ENCODE measurements at places on chromosomes 1 and 21.

GRCh38 chr1:228515200-228515834, 28.1 kb downstream of the RNF187 start:
- no peak for DNase-seq

DNA sequence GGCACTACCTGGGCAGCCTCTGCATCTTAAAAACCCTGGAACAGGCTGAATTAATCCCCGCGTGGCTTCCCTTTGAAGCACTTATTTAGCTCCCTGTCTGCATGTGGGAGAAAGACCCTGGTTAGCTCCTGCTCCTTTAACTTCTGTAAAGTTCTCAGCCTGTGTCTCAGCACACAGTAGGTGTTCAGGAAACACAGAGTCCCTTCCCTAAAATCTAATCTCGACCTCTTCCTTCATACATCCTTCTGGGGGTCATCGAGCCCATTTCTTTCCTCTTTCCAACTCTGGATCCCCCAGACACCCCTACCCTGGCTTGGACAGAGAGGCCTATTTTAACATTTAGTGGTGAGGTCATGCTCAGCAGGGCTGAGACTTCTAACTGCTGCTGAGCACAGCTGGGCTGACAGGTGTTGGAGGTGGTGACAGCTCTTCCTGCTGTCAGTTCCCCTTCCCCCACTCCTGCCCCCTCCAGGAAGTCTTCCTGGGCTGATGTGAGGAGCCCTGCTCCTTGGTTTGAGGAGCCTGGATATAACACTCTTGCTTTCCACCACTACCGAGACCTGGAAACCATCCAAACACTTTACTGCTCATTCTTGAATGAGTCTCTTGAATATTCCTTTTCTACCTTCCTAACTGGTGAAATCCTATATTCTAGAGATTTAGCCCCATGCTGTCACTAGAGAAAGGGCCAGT, 5.3 kb downstream of the E2F2 start:
- no peak for DNase-seq

DNA sequence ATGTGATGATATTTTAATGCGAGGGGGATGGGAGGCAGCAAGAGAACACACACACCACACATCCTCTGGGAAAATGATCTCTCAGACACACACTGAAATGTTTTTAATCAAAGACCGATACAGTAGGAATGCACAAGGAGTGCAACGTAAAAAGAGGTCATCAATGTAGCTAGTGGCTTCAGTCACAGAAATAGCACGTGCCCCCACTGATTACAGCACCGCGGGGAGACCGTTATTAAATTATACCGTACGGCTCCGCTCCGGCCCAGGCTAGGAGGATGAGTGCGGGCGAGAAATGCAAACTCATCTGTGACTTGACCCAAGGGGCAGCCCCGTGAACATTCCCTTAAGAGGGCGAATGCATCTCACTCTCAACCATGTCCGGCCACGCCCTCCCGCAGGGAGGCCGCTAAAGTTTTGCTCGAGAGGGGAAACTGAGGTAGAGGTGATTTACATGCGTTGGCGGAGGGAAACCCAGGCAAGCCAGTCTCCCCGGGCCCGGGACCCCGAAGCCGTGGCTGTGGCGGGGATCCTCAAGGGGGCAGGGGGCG, 552 bp downstream of the UBR4 start:
- no peak for DNase-seq

GRCh38 chr1:173422456-173422976, 54.6 kb upstream of the PRDX6 start:
- no peak for DNase-seq

GRCh38 chr21:44681861-44682579, at the start of gene KRTAP12-1:
TSS of gene KRTAP12-1 (minus strand) at chr21:44682163. CDS start at chr21:44682123, 40 bp downstream.
- no peak for DNase-seq

- DNase-seq, result no peak
Measured at GRCh38 chr1:28050776-28051175, 37.6 kb downstream of the EYA3 start.

- no peak for DNase-seq
Measured at GRCh38 chr1:31984419-31985347, 29.0 kb upstream of the KHDRBS1 start.

DNA sequence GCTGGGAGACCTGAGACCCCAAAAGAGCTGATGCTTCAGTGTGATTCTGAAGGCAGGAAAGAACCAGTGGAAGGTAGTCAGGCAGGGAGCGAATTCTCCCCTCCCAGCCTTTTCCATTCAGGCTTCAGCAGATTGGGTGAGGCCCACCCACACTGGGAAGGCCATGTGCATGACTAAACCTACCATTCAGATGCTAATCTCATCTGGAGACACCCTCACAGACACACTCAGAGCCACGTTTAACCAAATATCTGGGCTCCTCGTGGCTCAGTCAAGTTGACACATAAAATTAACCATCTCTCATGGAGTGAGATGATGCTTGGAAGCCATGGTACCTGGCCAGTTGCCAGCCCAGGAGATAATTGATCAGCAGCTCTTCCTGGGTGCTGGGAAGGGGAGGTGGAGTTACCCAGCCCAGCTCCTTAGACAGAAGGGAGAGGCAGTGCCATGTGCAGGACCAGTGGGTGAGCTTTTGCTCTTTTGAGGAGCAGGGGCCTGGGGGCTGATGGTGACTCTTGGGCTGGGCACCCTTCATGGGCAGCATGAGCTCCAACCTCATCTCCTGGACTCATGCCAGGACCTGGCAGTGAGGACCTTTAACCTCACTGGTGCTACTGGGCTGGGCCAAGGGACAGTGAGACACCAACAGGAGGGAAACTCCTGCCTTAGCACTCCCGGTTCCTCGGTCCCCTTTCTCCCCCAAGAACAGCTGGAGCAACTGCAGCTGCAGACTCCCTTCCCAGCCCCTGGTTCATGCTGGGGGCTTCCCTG, 89.0 kb upstream of the ACTL8 start:
- DNase-seq, result no peak

DNA sequence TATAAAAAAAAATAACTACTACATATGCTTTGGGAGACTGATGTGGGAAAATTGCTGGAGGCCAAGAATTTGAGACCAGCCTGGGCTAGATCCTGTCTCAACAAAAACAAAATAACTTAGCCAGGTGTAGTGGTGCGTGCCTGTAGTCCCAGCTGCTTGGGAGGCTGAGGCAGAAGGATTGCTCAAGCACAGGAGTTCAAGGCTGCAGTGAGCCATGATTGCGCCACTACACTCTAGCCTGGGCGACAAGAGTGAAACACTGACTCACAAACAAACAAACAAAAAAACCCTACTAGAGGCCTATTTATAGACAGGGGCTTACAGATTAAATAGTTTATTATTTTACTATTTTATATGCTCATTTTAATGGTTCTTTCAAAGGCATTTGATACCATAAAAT, 80.0 kb downstream of the LHX4 start:
- DNase-seq, result no peak

- DNase-seq, result no peak
Measured at GRCh38 chr1:221184131-221184794, 305.0 kb downstream of the HLX start.

- DNase-seq, result no peak
Measured at GRCh38 chr1:203181586-203182386, 4.7 kb downstream of the CHI3L1 start.

- DNase-seq, result no peak
Measured at GRCh38 chr1:5632224-5632623, 360.0 kb downstream of the NPHP4 start.

DNA sequence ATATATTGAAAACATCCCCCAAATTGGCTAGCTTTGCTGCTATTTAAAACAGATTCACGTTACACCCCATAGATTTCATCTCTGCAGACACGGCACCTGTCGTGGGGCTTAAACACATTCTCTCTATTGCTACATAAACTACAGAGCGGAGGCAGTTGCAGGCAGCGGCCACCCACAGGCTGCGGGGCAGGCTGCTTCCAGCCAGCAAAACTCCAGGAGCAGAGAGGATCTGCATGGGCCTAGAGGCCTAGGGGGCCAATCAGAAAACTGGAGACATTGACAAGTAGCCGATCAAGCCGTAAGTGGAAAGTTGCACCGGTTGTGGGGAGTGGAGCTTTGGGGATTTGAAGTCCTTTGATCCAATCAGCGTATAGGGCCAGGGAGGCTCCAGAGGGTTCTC, 129.0 kb upstream of the KLHDC7A start:
- no peak for DNase-seq
